ENCODE measurements at places on chromosomes 5 and 9.

- DNase-seq, result peak; percentile 81
Measured at GRCh38 chr9:35071814-35072460, 488 bp downstream of the VCP start.

GRCh38 chr9:9747787-9748186, 865.0 kb downstream of the PTPRD start:
- peak; percentile 45 for DNase-seq

DNA sequence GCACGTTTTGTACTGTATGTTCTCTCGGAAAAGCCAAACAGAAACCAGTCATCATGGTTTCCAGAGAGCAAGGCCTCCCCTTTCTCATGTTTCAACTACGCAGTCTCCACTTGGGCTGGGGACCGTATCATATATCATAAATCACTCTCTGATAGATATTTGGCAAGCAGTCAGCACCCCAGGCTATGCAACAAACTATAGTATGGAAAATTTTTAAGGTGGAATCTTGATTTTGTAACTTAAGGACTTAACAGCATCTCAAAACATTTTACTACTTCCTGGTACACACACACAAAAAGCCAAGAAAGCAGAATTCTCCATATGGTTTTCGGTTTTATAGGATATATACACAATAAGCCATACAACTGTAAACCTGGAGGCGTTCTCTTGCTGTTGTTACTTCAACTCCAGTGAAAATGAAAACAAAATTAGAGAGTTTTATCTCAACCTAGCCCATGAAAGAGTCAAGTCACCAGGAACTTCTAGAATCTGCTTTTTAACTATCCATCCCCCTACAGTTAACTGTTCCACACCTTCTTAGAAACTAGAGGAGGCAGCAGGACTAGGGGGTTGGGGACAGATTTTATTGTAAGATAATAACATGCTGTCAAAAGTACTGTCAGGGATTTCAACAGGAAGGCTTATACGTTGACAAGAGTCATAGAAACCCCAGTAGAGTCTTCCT, 283.4 kb downstream of the NFIB start:
- DNase-seq, result no peak

DNA sequence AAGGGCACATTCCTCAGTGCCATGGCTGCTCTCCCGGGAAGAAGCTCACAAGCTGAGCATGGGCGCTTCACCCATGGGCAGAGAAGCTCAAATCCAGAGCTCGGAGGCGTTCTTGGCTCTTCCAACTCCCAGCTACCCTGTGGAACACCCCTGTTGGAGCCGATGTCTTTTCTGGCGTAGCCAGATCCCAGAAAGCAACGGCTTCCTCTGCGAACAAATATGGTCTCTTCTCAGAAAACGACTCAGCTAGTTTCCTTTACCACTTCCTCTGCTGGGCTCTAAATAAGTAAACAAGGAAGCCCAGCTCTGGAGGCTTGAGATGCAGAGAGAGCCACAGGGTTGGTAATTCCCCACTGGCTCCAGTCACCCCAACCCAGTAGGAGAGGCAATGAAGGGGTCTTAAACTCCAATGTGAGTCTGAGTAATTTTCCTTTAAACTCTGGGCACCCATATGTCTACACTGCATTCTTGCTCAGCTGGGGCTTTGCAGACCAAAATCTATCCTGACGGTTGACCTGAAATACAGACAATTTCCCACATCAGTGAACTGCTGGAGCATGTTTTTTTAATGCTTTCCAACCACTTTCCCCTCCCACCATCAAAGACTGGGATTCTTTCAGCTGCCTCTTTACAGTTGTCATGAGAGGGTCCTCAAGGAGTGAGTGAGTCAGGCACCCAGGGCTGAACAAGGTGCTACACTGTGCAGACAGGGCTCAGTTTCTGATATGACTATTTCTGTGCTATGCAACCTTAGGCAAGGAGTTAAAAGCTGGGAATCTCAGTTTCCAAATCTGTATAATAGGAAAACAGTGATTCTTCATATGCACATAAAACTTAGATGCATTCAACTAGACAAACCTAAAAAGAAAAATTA, at the start of gene LCP2:
Gene LCP2 (minus strand): TSS at position 189 of the 874 bp plus-strand sequence. CDS start 166 bp downstream, at position 23.
- DNase-seq, result no peak

DNA sequence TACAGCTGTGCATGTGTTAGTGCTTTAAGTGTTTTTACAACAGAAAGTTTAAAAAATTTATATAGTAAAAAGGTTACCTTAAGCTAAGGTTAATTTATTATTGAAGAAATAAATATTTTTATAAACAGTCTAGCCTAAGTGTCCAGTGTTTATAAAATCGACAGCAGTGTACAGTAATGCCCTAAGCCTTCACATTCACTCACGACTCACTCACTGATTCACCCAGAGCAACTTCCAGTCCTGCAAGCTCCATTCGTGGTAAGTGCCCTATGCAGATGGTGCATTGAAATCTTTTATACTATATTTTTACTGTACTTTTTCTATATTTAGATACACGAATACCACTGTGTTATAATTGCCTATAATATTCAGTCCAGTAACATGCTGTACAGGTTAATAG, 159.1 kb downstream of the ROR2 start:
- DNase-seq, result no peak

DNA sequence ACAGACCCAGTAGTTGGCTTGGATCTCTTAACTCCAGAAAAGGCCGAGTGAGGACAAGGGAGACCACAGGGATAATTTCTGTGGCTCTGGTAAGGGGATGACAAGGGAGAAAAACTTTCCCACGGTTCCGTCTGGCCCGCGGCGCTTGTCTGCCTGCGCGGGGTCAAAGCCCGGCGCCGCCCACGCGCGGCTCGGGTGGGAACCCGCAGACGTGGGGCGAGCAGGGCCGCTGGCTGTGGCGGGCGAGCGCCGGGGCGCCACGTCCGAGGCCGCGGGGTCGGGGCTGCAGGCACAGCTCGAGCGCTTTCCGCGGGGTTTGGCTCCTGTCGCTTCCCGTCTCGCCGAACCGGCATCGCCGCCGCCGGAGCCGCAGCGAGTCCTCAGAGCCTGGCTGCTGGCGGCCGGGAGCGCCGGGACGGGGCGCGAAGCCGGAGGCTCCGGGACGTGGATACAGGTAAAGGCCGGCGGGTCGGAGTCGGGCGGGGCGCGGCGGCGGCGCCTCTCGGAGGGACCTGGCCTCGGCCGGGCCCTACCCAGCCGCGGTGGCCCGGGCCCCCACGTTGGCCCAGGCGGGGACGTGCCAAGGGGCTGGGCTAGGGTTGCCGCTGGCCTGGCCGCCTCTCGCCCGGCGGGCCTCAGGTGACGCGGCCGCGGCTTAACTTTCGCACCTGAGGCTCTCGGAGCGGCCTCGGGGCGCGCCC, at the start of gene RNF180:
Gene RNF180 (plus strand): TSS at position 344 of the 701 bp plus-strand sequence. CDS start 34,965 bp downstream, outside the sequence.
- DNase-seq, result no peak

GRCh38 chr9:114484854-114485443, 20.3 kb downstream of the WHRN start:
- peak; percentile 26 for DNase-seq

GRCh38 chr5:15799612-15800011, 299.6 kb downstream of the FBXL7 start:
- DNase-seq, result no peak

GRCh38 chr9:124306098-124306735, 48.5 kb downstream of the NEK6 start:
- DNase-seq, result peak; percentile 68
